ENCODE measurements at places on chromosomes 1 and 21.

DNA sequence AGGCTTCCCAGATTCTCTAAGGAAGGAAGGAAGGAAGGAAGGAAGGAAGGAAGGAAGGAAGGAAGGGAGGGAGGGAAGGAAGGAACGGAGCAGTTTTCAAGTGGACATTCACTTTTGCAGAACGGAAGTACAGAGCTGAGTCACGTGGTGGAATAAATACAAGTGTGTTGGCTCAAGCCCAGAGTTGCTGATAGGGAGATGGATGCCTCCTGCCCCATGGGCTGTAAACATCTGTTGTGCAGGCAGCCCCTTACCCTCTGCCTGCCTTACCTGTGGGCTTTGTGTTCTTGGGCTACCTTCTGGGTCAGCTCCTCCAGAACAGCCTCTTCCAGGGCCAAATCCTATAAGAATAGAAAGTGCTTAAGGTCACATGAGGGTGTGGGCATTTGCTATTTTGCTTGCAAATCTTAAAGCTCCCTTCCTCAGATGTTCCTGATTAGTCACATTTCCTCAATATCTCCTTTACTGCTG lies 121.7 kb downstream of the SMYD2 start:
- no peak for DNase-seq

DNA sequence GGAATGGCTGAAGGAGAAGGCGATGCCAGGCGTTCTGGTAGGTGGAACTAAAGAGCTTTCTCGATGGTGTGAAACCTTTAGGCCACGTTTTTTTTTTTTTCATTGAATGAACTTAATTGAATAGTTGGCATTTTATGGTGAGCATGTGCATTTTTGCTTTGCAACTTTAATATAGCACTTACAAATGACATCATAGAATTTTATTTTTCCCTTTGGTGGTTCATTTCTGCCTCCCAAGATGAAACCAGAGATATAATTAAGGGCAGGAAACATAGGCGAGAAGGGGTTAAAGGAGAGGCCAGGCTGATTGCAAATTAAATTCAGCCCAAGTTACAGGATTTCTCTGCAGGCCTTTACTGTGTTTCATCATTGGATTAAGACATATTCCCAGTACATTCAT lies 85.5 kb upstream of the L1TD1 start:
- no peak for DNase-seq

GRCh38 chr1:147781056-147781471 lies 20.7 kb upstream of the GJA5 start:
- DNase-seq: no peak

DNA sequence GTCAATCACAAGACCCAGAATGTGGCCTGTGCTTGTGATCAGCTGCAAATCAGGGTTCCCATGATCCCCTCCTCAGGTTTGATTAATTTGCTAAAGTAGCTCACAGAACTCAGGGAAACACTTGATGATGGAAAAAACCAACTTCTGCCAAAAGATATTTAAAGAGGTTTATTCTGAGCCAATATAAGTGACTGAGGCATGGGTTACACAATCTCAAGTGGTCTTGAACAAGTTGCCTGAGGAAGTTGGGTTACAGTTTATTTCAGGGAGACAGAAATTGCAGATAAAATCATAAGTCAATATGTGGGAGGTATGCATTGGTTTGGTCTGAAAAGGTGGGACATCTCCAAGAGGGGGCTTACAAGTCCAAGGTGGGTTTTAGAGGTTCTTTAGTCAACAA lies 243.1 kb downstream of the S1PR1 start:
- DNase-seq: no peak

DNA sequence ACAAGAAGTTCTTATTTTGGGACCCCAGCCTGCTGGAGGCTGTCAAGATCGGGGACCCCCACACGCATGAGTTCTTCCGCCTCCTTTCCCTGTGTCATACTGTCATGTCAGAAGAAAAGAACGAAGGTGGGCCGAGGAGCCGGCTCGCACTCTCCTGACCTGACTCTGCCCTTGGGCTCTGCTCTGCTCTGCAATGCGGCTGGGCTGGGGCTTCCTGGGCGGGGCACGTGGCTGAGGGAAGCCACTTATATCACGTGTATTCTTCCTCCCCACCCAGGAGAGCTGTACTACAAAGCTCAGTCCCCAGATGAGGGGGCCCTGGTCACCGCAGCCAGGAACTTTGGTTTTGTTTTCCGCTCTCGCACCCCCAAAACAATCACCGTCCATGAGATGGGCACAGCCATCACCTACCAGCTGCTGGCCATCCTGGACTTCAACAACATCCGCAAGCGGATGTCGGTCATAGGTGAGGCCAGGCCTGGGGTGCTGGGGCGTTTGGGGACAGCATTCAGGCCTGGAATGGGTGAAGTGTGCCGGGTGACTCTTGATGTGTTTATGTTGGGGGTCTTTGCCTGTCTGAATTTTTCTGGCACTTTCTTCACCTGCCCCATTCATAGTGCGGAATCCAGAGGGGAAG lies 17.6 kb downstream of the ATP8B2 start:
- no peak for DNase-seq

DNA sequence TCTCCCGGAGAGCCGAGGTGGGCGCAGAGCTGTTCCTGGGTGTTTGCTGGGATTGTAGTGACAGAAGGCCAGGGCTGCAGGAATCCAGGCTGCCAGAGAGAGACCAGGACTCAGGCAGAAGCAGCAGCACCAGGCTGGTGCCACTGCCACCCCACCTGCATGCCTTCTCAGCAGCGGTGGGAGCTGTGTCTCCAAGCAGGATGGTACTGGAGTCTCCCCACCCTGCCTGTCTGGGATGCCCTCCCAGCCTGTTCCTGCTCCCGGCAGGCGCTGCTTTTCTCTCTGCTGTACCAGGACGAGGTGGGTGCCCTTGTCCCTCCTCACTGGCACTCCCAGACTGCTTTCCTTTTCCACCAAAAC lies 4.5 kb upstream of the HES4 start:
- DNase-seq: no peak

GRCh38 chr1:23461050-23461449 lies 22.9 kb downstream of the ASAP3 start:
- DNase-seq: no peak

GRCh38 chr1:85580872-85581801 lies 576 bp downstream of the CCN1 start:
- no peak for DNase-seq

DNA sequence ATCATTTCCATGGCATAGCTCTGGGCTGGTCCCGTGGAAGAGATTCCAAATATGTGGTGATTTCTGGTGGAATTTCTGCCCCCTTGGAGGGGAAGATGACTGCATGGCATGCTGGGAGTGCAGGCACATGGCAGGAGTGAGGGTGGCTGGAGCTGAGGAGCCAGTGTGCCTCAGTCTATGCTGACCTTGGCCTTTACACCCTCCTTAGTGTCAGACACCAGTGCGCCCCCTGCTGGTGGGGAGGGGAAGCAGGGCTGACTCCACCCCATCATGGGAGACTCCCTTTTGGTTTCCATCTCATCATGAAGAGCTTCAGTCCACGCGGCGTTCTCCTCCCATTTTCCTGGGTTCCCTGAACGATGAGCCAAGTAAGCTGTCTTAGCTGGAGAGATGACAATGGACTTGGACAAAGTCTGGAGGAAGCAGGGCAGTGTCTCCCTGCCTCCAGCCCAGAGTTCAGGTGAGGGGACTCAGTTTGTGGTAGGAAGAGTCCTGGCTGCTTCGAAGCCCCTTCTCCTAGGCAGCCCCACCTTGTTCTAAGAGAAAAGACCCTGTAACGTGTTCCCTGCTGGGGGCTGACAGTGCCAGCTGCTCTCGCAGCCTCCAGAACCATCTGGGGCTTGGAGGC lies 10.3 kb downstream of the ALX3 start:
- DNase-seq: no peak

DNA sequence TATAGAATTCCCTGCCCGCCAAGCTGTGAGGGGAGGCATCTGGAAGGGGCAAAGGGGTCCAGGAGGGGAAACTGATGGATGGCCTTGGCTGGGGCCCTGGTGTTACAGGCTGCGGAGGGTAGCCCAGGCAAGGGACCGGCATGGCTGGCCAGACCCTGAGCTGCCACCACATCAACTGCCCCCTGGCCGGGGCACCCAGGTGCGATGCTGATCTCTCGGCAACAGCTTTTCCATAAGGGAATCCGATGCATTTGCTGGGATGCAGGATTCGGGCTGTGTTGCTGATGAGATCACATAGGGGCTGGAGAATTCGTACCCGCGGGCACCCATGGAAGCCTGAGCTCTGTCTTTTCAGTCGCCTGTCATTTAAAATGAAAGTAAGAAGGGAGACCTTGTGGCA lies 73.7 kb downstream of the PRDM16 start:
- no peak for DNase-seq

GRCh38 chr21:31908106-31909031 lies 35.5 kb downstream of the HUNK start:
- DNase-seq: no peak

GRCh38 chr1:11462224-11462923 lies 16.6 kb upstream of the DISP3 start:
- DNase-seq: no peak

- no peak for DNase-seq
These were observed 16.3 kb upstream of the CD2 start for GRCh38 chr1:116737855-116738321.

GRCh38 chr21:42010507-42011495 lies 641 bp upstream of the ZBTB21 start:
- no peak for DNase-seq

GRCh38 chr1:201381130-201381529 lies 3.6 kb upstream of the TNNT2 start:
- DNase-seq: no peak

GRCh38 chr1:224014330-224014649 lies 99.6 kb upstream of the FBXO28 start:
- no peak for DNase-seq

GRCh38 chr1:60540141-60540540 lies 466.6 kb upstream of the C1orf87 start:
- DNase-seq: no peak

DNA sequence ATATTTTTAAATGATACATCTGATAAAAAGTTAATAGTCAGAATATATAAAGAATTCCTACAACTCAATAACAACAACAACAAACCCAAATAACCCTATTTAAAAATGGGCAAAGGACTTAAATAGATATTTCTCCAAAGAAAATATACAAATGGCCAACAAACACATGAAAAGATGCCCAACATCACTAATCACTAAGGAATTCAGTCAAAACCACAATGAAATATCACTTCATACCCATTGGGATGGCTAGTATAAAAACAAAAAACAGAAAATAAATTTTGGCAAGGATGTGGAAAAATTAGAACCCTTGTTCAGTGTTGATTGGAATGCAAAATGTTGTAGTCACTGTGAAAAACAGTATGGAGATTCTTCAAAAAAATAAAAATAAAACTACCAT lies 184.8 kb upstream of the RAB4A start:
- DNase-seq: no peak

- DNase-seq: no peak
These were observed 1.9 kb downstream of the WLS start for GRCh38 chr1:68230484-68230802.

DNA sequence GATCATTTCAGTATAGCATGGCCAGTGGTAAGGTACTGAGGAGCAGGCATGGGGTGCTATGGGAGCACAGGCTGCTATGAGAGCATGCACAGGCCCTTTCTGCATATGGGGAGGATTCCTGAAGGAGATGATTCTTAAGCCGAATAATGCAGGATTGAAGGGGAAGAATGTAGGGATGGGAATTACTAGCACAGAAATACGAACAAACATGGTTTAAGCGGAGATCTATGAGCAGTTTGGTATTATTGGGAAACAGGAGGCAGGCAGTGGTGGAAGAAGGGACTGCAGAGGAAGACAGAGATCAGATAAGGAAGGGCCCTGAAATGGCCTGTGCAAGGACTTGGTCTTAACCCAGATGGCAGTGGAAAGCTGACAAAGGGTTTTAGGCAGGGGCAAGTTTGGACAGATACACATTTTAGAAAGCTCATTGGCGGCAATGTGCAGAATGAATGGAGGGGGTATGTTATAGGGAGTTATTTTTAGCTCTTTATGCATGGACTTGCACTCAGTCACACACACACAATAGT lies 1.7 kb downstream of the OSCP1 start:
- no peak for DNase-seq

DNA sequence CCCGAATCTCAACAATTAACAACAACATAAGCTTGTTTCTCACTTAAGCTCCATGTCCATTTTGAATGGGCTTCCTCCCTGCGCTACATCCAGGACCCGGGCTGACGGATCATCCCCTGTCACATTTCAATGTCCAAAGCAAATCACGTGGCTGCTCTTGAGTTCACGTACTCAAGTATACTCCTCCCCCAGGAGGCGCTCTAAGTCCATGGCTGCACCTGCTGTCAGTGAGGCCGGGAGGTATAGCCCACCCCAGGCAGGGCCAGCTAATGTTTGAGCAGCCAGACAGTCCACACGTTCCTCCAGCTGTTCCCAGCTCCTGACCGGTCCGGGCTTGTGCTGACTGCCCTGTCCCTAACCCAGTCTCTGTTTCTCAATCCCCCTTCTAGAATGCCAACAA lies 220.8 kb downstream of the SLC35F3 start:
- DNase-seq: no peak
